ENCODE measurements at places on chromosomes 11 and 22.
A peak's percentile ranks its signal among the peaks of the same experiment; 100 is the strongest.

DNA sequence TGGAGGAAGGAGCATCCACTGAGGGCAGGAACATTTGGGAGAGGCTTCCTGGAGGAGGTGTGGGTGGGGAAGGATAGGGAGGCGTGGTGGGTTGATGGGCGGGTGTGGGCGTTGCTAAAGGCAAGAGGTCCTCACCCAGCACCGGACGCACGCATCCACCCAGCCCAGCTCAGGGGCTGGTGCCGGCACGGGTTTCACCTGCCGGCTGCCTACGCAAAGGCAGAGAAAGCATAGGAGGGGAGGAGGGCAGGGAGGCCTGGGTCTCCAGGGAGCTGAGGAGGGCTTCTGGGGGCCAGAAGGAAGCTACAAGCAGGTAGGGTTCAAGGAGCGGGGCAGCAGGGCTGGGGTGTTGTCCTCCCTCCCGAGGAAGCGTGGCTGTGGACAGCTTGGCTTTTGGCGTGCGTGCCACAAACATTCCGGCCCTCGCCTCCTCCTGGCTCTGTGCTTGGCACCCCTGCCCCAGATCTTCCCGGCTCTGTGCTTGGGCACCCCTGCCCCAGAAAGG is 7.8 kb downstream of the SSH3 start:
- no peak for DNase-seq

GRCh38 chr22:43901976-43902643 is 10.3 kb upstream of the PNPLA5 start:
- DNase-seq: no peak

DNA sequence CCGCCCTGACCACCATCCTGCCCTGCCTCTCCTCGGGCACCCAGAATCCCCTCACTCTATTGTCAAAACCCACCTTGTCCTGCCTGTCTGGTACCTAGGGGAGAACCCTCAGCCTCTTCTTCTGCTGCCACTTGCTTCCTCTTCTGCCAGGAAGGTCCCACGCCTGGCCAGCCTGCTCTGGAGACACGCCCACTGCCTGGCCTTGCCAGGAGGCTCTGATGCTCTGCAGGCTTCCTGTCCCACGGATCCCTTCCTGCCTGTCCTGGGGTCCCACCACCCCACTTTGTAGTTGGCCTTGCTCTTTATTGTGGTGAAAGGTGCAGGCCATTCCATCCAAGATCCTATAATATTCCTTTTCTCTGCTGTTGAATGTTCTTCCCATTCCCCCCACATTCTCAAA is 63.4 kb downstream of the BMAL1 start:
- DNase-seq: no peak

- DNase-seq: peak; percentile 63
Observed at GRCh38 chr11:1298695-1299492, 10.5 kb downstream of the TOLLIP start.

- DNase-seq: no peak
Observed at GRCh38 chr11:18669219-18669596, 29.4 kb upstream of the TMEM86A start.

GRCh38 chr22:34645375-34645774 is 420.6 kb upstream of the ISX start:
- no peak for DNase-seq

GRCh38 chr11:108497317-108498045 is 703 bp downstream of the POGLUT3 start:
- DNase-seq: peak; percentile 85

DNA sequence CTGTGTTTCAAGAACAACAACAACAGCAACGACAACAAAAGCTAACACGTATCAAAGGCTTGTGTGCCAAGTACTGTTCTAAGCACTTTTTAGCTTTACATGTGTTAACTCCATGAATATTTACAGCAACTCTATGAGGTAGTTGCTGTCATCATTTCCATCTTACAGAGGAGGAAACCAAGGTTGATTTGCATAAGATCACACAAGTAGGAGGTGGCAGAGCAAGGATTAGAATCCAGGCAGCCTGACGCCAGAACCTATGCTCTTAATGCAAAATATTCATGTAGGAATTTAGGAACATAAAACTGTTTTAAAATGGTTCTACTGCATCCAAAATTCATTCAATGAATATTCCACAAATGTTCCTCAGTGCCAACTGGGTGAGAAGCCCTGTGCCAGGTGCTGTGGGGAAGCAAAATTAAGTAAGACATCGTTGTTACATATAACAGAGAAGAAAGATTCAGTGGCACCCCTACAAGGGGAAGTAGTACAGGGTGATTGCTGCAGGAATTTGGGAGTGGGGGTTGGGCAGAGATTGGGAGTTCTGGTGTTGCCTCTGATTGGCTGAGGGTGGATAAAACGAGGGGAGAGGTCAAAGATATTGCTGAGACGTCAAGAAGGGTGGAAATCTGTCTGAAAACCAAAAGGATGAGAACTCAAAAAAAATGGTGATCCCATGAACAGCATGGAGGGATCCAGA is 86.1 kb upstream of the ARHGAP20 start:
- DNase-seq: no peak

- DNase-seq: no peak
Observed at GRCh38 chr22:48624401-48624800, 1203.3 kb downstream of the BRD1 start.

- no peak for DNase-seq
Observed at GRCh38 chr11:61912991-61913698, 4.2 kb downstream of the RAB3IL1 start.

DNA sequence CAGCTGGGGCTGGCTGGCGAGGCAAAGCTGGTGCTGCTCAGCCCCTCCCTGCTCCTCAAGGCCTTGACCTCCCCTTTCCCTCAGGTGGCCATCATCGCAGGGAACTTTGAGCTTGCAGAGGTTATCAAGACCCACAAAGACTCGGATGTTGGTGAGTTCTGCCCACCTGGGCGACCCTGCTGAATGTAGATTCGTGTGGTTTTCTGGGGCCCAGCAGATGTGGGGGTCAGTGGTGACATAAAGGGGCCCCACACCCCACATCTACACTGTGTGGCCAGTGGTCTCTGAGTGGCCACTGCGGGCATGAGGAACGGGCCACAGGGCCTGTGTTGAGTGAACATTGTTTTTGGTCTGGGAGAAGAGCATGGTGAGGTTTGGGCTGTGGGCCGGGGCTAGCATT is 11.9 kb downstream of the SHANK3 start:
- no peak for DNase-seq

DNA sequence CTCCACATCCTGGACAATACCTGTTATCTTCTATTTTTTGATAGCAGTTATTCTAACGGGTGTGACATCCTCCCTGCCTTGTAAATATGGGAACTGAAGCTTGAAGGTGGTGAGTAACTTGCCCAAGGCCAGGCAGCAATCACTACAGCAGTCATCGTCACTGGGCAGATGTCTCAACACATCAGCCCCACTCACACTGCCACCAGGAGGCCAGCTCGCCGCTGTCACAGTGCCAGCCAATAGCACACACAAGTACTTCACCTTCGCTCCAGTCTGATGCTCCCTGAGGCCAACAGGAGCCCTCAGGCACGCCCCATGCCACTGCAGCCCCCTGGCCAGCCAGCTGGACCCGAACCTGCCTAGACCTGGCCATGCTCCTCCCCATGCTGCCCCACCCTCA is 4.9 kb upstream of the TTLL1 start:
- DNase-seq: no peak

- no peak for DNase-seq
Observed at GRCh38 chr11:86491027-86491426, 116.3 kb downstream of the CCDC81 start.

DNA sequence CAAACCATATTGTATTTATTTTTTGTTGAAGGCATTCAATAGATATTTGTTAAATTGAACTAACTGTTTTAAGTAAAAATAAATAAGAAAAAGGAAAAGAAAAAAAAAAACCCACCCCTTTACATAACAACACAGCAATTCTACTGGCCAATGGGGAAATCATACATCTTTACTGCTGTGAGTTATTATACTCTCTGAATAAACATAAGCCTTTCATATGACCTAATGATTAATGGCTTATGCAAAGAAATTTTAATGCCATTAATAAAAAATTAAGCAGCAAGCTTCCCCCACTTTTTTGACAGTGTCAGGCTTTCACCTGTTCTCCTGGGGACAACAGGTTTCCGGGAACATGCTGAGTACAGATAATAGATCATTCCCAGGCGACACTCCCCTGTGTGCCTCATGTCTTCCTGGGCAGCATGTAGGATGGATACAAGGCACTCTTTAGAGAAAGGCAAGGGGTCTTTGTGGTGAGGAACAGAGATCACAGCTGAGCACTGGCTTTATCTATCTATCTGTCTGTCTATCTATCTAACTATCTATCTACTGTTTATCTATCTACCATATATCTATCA is 676.0 kb downstream of the NTM start:
- DNase-seq: no peak

DNA sequence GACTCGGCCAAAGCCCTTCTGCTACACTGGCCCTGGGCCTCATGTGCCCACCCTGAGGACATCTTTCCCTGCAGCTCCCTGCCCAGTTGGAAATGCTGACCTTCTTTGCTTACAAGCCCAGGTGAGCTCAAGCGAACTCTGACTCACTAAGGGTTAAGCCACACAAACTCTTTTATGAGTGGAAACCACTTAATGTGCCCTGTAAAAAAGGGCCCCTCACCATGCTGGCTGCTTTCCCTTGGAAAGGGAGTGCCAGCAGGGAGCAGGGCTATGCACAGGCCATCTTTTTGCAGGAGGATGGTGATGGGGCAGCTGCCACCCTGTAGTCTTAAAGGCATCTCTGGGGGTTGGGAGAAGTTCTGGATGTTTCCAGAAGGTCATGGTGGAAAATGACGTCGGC is 18.7 kb downstream of the EHF start:
- DNase-seq: no peak

DNA sequence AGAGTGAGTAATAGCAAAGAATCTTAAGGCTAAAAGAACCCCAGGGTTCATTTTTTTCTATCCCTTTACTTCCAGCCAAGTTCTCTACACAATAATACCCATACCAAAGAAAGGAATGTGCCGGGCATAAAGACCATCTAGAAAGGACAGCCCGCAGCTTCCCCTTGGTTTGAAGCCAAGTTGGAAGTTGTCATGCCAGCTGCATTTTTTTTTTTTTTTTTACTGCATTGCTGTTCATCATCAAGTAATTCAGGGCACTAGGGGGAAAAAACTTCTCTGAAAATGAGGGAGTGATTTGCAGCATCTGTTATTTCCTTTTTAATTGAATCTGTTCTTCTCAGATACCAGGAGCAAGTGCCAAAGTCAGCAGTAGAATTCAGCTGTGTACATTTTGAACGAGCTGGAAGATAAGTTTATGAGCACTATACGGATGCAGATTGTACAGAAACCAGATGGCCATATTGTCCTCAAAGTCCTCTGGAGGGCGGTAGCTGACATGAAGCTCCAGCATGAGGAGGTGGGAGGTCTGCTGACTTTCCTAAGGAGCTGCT is 56.4 kb downstream of the UBASH3B start:
- peak; percentile 65 for DNase-seq

GRCh38 chr11:29331451-29332010 is 685.3 kb downstream of the KCNA4 start:
- DNase-seq: no peak

DNA sequence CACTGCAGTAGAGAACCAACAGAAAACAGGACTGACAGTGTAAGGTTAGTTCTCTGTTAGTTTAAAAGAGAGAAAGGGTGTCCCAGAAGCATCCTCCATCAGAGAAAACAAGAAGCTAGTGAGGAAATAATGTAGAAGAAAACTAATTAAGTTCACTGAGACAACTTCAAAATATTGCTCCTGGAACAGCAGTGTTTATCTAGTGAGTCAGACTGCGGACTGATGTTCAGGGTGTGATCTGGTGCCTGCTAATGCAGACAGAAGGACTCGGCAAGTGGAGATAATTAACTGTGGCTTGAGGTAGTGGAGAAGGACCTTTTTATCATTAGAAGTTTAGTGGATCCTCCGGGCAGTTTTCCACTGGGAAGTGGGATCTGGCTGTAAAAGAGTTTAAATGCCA is 55.4 kb downstream of the CDON start:
- no peak for DNase-seq

- no peak for DNase-seq
Observed at GRCh38 chr22:19663286-19663815, 51.0 kb upstream of the SEPTIN5 start.

DNA sequence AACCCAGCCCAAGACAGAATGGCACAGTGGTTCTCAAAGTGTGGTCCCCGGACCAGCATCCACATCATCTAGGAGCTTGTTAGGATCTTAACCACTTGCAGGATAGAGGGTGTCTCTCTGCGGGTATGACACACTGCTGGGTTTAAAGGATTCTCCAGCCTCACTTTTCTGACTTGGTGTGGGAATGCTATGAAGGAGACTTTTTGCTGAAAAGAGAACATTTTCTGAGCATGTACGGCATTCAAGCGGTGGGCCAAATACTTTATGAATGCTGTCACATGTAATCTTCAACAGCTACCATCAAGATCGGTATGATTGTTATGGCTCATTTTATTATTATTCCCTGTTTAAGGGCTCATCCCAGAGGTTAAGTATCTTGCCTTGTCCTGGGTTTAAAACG is 1.8 kb upstream of the CD82 start:
- no peak for DNase-seq

DNA sequence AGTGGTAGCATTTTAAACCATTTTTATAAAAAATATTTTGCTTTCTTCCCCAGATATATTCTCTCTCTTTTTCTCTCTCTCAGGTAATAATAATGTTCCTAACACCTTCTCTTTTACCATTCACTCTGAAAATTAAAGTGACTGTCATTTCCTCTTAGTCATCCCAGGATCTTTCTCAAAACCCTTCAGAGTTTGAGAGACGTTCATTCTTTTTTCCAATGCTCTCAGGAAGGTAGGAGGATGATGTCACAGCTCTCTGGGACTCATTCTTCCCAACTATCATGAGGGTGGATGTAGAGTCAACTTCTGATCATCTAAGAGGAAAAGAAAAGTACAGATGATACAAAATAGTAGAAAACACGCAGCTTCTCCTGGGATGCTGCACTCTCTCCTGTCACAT is 60.2 kb upstream of the CRTAM start:
- no peak for DNase-seq

DNA sequence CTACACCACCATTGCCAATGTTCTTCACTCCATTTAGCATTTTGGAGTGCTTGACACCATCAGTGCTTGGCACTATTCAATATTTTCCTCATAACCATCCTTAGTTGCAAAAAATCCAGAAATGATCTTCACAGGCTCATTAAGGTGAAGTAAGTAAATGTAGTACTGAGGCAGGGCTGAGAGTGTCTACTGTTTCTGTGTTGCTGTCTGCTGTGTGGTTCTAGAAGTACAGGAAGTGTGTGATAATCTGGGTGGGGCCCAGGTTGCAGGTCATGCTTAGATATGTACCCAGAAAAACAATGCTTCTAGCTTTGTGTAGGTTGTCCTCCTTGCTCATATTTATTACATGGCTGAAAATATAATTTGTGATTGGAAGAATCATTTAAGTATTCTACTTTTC is 411.8 kb upstream of the CCDC179 start:
- DNase-seq: no peak

Data from right renal pelvis (tissue), 4 donors.